Activated naive CD4-positive, alpha-beta T cell treated with anti-CD3 and anti-CD28 coated beads, Interleukin-2, amount 50 U/mL, for 16 hours (primary cell): ENCODE measurements at places on chromosomes 11 and 22.

- DNase-seq = no peak
Observed at GRCh38 chr22:28710107-28710506, 30.5 kb upstream of the TTC28 start.

DNA sequence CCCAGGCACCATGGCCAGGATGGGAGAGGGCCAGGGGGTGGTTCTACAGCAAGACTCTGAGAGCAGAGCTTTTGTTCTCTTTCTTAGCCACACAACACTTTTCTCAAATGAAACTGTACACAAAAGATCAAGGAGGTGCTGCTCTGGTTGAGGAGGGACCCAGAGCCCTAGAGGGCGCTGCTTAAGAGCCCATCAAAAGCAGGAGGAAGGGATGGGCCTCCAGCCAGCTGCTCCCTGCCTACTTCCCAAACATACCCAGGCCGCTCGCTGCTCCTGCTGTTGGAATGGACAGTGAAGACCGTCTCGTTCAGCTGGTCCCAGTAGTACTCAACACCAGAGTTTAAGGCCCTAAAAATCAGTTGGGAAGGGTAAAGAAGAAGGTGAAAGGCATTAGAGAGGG is 18.4 kb upstream of the CHRM4 start:
- no peak for DNase-seq

GRCh38 chr22:26592421-26592891 is 2.5 kb upstream of the TPST2 start:
- DNase-seq = no peak

DNA sequence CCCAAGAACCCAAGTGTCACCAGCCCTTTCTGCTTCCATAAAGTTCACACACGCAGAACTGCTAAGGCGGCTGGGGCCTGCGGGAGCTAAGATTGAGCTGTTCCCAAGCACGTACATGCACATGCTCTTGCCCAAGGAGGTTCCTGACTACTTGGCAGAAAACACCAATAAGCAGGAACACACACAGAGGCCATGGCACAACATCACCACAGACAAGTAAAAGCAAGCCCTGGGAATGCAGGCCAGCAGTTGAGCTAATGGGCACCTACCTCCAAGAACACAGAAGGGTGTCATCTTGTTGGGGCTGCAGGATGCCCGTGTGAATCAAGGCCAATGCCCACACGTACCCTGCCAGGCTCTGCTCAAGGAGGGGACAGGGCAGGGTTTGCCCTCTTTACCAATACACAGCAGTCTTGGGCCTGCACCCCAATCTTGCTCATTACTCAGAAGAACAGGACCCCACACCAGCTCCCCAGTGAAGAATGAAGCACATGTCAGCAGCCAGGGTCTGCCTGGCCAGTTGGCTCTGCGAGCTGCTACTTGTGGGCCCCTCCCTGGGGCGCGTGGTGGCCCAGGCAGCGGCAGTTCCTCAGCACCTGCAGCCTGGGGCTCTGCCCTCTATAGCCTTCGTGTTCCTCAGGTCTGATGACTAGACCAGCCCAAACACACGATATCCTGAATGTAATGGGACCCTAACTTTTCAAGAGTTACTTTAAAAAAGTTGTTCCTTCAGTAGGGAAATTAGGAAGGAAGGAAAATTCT is 32.3 kb upstream of the CYP2D6 start:
- DNase-seq = no peak

DNA sequence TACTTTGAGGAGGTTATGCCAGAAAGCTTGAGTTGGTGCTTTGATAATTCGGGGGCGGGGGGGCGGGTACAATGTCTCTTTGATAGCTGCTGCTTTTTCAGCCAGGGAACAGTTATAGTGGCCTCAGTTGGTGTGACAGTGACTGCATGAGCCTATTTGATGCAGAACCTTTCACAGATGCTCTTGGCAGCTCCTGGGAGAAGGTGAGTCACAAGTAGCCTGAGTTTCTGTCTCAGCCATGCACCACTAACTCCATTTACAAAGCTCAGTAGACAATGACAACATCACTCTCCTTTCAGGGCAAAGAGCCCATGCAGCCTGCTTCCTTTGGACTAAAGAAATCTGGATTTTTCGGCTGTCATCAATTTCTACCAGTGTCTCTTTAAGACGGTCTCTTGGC is 42.1 kb upstream of the SEZ6L start:
- DNase-seq = no peak

DNA sequence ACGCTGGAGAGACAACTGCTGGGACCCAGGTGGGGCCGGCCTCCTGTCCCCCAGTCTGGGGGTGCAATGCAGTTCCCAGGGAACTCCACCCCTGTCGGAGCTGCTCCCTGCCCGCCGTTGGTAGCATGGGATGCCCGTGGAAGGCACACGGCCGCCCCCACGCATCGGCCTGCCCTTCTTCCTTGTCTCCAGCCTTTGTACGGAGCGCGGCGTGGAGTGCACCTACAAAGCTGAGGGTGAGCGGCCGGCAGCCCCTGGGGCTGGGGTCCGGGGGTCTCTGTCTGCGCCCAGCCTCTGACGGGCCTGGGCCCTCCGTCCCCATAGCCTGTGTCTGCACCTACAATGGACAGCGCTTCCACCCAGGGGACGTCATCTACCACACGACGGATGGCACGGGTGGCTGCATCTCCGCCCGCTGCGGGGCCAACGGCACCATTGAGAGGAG is 23.2 kb downstream of the MUC5AC start:
- DNase-seq = no peak

DNA sequence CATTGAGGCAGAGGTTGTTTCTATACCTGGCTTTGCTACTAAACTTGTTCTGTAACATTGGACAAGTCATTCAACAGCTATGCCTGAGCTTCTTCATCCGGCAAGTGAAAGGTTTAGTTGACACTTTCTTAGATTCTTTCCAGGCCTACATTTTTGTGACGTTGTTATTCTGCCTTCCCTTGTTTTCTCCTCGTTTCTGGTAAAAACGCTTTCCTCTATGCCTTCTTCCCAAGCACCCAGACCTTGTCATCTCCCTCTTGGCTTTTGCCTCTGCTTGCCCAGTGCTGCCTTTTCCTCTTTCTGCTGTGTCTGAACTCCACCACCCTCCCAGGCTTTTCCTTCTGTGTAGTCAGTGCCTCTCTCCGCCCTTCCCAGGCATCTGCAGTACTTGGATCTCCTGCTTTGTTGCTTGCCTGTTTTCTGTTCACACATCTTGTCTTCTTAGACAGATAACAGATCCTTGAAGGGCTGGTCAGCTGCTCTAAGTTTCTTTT is 1.4 kb upstream of the AMOTL1 start:
- no peak for DNase-seq

GRCh38 chr11:13260201-13260962 is 17.2 kb upstream of the BMAL1 start:
- no peak for DNase-seq

- DNase-seq = no peak
Observed at GRCh38 chr11:924406-925157, 1.1 kb upstream of the AP2A2 start.

- no peak for DNase-seq
Observed at GRCh38 chr11:63494975-63495374, 4.0 kb upstream of the PLAAT5 start.

- DNase-seq = no peak
Observed at GRCh38 chr11:68889948-68890446, 13.6 kb downstream of the MRPL21 start.

- DNase-seq = no peak
Observed at GRCh38 chr11:76849376-76849775, 11.3 kb upstream of the ACER3 start.

- DNase-seq = no peak
Observed at GRCh38 chr11:69787457-69787856, 12.3 kb upstream of the FGF4 start.

- DNase-seq = no peak
Observed at GRCh38 chr11:21892736-21893564, 299.9 kb upstream of the ANO5 start.

GRCh38 chr11:766936-767210 is 10.4 kb downstream of the GATD1 start:
- DNase-seq = no peak

- DNase-seq = no peak
Observed at GRCh38 chr11:30143098-30143705, 87.6 kb upstream of the FSHB start.

DNA sequence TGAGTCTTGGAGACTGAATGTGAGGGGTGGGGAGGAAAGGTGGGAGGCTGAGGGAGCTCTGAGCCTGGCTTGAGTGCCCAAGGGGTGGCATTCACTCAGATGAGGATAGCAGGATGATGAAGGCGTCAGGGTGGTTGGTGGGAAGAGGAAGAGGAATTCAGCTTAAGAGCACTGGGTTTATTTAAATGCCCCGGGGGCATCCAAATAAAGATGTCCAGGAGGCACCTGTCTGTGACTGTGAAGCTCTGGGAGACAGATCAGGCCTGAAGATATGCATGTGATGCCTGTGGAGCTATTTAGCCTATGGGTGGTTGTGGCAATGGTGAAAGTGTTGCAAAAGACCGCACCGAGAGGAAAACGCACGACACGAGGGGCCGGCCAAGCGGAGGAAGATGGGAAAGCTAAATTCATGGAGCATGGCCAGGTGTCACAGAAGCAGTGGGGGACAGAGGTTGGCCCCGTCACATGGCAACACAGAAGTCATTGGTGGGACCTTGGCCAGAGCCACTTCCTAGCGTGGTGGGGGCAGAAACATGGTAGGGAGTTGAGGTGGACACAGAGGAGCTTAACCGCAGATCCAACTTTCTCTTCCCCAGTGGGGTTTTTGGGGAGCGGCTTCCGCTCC is 15.5 kb downstream of the SLC37A2 start:
- no peak for DNase-seq

GRCh38 chr11:86152006-86152862 is 83.3 kb upstream of the PICALM start:
- no peak for DNase-seq

DNA sequence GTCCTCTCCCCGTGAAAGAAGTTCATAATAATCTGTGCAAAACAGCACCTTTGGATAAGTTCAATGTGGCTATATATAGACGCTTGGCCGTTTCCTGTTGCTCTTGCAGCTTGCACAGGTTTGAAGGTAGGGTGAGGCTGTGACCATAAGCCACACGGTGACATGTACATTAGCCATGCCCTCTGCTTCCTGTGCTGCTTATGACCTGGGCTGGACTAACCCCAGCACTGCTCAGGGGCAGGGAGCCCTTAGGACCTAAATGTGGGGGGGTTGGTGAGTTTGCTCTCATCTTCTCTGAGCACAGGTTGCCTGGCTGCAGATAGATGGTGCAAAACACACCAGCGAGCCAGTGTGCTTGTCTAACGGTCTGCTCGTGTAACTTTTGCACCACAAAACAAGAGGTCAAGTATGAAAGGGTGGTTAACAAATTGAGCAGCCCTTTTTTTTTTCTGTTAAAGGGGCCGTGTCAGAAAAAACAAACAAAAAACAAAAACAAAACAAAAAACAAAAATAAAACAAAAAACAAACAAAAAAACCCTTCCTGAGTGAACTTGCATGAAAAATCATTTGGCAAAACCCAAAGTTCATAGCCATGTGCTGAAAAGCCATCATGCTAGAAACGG is 37.3 kb downstream of the FLI1 start:
- no peak for DNase-seq

DNA sequence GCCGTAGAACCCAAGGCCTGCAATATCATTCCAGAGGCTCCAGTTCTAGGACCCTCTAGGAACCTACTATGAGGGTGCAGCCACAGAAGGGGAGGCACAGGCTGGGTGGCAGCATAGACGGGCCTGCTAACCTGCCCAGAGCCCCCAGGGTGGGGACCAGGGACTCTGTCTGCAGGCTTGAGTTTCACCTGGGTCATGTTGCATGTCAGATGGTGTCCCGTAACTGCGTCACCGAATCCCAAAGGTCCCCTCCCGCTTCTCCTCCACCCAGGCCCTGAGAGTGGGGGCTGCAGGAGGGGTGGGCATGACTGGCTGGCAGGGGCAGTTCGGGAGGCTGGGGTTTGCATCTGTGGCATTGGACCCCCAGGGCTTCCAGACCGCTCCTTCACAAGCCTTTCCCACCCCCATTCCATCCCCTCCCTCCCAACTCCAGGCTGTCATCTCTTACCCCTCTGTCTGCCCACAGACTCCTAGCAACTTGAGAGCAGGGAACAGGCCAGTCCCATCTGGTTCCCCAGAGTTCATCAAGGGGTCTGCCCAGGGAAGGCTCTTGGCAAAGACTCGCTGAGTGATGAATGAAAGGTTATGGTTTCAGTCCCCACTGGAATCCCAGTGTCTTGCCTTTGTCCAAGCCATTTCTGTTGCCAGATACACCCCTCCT is 16.3 kb downstream of the MYO7A start:
- no peak for DNase-seq

DNA sequence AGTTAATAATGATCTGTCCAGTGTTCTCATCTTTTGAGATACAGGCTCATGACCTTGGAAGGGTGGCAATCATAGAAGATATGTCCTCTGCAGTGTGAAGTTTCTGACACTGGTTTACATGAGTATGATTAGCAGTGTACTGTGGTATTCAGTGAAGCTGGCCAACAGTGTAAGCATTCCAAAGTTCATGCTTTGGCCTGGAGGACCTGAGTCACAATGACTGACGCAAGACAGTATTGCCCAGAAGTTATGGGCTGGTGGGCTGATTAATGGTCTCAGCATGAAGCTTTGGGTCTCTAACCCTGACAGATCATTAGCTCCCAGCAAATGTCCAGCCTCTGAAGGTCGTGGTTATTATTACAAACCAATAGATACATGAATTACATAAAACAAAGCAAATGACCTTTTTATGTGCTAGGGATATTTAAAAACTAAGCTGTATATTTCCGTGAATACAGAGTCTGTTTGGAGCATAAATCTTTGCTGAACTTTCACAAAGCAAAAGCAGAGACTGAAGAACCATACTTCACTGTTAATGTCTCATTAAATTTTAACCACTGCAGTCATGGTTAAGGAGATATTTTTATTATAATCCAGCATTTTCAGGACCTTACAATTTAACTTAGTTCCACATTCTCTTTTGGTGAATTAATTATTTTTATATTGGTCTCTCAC is 28.3 kb upstream of the USP47 start:
- DNase-seq = no peak

DNA sequence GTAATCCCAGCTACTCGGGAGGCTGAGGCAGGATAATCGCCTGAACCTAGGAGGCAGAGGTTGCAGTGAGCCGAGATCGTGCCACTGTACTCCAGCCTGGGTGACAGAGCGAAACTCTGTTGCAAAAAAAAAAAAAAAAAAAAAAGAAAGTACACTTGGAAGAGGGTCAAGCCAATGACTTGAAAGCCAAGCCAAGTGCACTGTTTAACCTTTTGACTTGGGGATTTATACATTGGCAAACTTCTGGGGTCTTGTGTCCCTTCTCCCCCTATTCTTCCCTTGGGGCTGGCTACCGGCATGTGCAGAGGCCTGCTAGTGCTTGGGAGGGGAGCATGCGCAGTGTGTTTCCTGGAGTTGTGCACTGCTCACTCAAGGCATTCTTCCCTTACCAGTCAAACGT is 14.3 kb upstream of the THRSP start:
- DNase-seq = no peak

DNA sequence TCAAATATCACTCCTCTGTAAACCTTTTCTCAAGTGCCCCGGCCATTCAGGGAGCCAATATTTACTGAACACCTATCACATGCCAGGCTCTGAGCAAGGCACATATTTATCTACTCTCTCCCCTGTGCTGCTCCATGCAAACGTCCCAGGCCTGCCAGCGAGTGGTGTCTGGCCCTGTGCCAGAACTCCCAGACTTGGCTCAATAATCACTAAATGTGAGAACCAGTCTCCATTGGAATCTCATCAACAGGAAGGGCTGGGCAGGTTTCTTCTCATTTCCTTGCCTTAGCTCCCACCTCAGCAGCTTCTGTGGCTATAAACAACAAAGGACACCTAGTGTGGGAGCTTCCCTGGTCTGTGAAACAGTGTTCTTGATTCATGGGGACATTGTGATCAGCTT is 21.7 kb downstream of the RASSF10 start:
- DNase-seq = no peak
